ENCODE measurements at places on chromosomes 6 and 20. TPM values are rescaled to one million over a fixed set of nuclear protein-coding genes. Genes with fewer than 3 reads are reported as not detected.

GRCh38 chr6:161186173-161186769 lies 87.6 kb downstream of the AGPAT4 start:
- DNase-seq = no peak

- no peak for DNase-seq
These were observed 23.2 kb downstream of the PAK5 start for GRCh38 chr20:9815632-9816031.

GRCh38 chr6:100879317-100879716 lies 1.8 kb downstream of the ASCC3 start:
- no peak for DNase-seq

DNA sequence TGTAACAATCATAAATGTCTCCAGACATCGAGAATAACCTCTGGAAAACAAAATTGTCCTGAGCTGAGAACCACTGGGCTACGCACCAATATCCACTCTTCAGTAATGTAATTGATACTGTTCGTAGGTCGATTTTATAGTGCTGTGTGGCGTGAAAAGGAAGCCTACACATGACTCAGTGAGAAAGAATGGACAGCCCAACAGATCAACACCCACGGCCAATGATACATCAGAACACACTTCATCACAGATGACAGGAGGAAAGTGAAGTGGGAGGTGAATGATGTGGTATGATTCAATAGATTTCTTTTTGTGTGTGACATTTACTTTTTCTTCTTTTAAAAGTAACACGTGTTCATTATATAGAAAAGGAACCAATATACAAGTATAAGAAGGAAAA lies 93.5 kb downstream of the RPS12 start:
- no peak for DNase-seq

- no peak for DNase-seq
These were observed 12.4 kb downstream of the MAFB start for GRCh38 chr20:40676491-40677269.

DNA sequence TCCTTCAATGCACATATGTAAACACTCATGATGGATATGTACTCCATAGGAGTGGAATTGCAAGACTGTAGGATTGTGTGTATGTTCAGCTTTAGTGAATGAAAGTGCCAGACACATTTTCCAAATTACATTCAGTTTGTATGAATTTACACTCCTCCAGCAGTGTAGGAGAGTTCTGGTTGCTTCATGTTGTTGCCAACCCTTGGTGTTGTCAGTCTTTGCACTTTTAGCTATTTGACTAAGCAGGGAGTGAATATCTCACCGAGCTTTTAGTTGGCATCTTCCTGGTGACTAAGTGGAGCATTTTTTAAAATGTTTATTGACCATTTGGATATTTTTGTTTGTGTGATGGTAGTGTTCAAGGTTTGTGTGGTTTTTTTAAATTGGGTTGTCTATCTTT lies 23.9 kb downstream of the NKX2-4 start:
- DNase-seq = no peak

Gene FAM217A
- total RNA-seq = not detected

Gene CAGE1
- 0.11 TPM for total RNA-seq

Data from K562 (cell line).